CD4-positive, alpha-beta T cell (primary cell): ENCODE measurements at places on chromosomes 16 and 17. TPM values are rescaled to one million over a fixed set of nuclear protein-coding genes. Genes with fewer than 3 reads are reported as not detected.

Gene ESRP2
- total RNA-seq: not detected

Gene KRT28
- total RNA-seq: not detected

Gene KRT27
- not detected for total RNA-seq

Gene CIAPIN1
- 28.0 TPM for total RNA-seq

Gene PRR35
- total RNA-seq: not detected

Gene RGS11
- total RNA-seq: not detected

Gene LDHD
- total RNA-seq: not detected

Gene IL17C
- 0.77 TPM for total RNA-seq

Gene ST6GALNAC1
- 1.8 TPM for total RNA-seq

Gene MIS12
- 20.3 TPM for total RNA-seq

Gene IRF8
- total RNA-seq: 11.3 TPM

Gene ZNF598
- total RNA-seq: 39.7 TPM

Gene CYB5D1
- total RNA-seq: 8.7 TPM

Gene MAF
- 36.2 TPM for total RNA-seq

Gene CDC42EP4
- total RNA-seq: 3.5 TPM

Gene ATP5PD
- total RNA-seq: 112 TPM
